ENCODE measurements at places on chromosomes 6 and 20. TPM values are rescaled to one million over a fixed set of nuclear protein-coding genes. Genes with fewer than 3 reads are reported as not detected.

The MEP1A gene
- not detected for total RNA-seq

The KCNK16 gene
- total RNA-seq = not detected

GRCh38 chr6:100171533-100172321 is 177.7 kb upstream of the MCHR2 start:
- no peak for DNase-seq

DNA sequence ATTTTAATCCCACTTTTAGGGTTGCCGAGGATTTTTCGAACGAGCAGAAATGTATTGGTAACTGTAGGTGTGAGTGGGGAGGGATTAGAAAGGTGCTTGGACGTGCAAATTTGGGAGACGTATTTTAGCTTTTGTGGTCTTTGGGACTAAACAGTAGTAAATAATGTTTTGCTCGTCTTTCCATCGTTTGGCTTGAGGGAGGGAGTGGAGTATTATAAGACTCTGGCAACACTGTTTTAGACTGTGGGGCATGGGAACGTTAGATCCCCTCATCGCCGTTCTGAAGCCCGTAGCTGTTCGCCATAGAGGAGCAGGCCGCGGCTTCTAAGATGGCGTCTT is 2.8 kb downstream of the BRD2 start:
- no peak for DNase-seq

Data from Caki2 (cell line).